Lower lobe of right lung (tissue), 2 donors: ENCODE measurements at places on chromosomes 4 and X. TPM values are rescaled to one million over a fixed set of nuclear protein-coding genes. Genes with fewer than 3 reads are reported as not detected.

MAGEC1 gene
- not detected for total RNA-seq

- DNase-seq = no peak
Observed at GRCh38 chrX:42459735-42460134, 318.2 kb downstream of the PPP1R2C start.

DNA sequence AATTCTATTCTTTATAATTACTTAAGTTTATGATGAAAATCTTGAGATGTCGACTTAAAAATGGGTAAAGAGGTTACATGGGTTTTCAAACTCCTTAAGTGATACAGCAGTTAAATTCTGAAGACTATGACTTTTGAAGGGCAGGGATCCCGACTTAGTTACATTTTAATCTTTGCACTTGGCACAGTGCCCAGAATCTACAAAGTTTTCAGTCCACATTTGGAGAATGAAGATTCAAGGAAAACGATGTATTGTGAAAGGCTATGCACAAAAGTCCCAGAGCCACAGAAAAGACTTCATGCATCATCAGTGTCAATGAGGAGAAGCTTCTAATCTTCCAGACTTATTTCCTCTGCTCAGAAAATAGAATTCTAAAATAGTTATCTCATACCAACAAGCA, 36.3 kb upstream of the GRPR start:
- no peak for DNase-seq

GRCh38 chrX:41781500-41781899, 57.5 kb downstream of the GPR82 start:
- no peak for DNase-seq

TTC29 gene
- total RNA-seq = 4.5 TPM

- DNase-seq = no peak
Observed at GRCh38 chr4:14315129-14315528, 687.2 kb upstream of the CPEB2 start.

DNA sequence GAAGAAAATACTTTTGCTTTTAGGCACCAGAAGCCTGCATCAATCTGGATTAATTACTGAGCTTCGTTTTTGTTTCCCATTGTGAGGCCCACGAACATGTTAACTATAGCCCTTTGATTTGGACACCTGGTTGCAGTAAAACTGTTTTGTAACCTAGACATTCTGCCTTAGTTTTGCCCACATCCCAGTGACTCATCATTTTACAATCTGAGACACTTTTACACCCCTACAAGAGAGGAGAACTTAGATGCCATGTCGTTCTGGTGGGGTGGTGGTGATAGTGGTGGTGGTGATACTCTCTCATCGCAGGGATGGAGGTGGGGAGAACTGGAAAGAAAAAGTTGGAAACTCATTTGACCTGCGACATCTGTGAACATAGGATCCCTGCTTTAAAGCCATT, 1257.2 kb downstream of the ADGRL3 start:
- DNase-seq = no peak

UCP1 gene
- not detected for total RNA-seq

ATP6AP2 gene
- total RNA-seq = 130 TPM

KLKB1 gene
- 1.6 TPM for total RNA-seq

DNA sequence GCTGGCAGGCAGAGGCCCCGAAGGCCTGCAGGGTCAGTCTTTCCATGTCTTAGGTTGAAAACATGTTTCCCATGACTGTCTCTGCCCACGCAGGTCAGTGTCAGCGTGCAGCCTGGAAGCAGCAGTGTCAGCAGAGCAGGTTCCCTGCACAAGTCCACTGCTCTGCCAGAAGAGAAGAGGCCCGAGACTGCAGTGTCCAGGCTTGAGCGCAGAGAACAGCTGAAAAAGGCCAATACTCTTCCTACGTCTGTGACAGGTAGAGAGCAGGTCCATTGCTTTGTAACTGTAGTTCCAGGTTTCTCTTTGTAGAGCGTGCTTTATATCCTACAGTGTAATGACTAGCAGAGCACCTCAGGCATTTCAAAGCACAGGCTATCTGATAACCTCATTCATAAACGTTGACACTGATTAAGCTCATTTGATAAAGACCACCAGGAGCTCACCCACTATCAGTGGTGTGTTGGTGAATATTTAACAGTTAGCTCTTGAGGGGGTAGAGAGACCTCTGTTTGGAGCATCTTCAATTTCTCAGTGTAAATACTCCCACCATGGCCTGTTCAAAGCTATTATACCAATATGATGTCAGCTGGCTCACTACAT, 63.2 kb downstream of the AASDH start:
- no peak for DNase-seq
